NCI-H526 treated with DMSO at 0.1 percent for 48 hours (cell line): ENCODE measurements at places on chromosomes 1 and 21.

DNA sequence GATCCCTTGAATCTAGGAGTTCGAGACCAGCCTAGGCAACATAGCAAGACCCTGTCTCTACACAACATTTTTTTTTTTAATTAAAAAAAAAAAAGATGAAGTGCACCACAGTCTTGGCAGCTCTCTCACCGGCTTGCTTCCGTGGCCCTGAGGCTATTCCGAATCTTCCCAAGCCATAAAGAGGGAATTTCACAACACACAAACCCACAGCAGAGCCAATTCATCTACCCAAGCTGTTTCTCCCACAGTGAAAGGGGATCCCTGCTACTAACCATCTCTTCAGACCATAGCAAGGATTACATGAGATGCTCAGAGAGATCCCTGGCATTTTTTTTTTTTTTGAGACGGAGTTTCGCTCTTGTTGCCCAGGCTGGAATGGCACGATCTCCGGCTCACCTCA, 8.3 kb upstream of the CHD5 start:
- DNase-seq: no peak

DNA sequence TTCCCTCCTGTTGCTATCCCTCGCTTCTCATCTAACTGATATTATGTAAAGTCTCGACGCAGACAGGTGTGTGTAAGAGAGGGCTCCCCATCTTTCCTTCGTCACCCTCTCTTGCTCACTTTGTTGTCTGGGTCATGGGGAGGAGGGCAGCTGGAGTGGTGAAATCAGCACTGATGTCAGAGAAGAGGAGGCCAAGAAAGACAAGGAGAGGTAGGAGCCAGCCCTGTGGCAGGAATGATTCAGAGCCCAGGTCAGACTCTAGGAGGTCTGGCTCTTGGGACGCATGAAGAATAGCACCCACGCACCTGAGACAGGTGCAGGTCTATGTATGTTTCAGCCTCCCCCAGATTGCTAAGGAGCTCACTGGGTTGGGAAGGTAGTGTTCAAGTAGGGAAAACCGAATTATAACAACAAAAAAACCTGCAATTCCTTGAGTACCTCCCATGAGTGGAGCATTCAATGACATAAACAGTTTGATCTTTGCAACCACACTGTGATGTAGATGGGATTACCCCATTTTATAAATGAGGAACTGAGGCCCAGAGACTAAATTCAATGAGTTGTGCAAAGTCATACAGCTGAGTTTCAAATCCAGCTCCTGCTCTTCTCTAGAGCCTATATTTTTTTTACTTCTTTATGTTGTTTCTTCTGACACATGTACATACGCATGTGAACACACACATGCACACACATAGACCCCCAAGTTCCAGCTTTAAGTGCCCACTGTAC, 10.4 kb downstream of the NUAK2 start:
- no peak for DNase-seq

DNA sequence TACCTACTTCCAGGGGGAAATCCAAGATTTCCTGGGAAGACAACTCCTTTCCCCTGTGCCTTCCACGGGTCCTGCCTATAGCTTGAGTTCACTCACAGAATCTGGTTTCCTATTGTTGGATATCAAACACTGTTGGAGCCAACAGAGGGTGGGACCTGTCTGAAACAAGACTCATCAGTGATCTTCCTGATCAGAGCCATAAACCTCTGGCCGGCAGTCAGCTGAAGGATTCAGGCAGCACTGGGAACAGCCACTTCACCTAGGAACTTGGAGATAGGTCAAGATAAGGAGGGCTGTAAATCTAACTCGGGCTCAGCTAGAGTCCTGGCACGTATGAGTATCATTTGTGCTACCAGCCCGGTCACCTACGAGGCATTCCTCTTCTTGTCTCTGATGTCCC, 23.3 kb downstream of the SH3BP5L start:
- no peak for DNase-seq

DNA sequence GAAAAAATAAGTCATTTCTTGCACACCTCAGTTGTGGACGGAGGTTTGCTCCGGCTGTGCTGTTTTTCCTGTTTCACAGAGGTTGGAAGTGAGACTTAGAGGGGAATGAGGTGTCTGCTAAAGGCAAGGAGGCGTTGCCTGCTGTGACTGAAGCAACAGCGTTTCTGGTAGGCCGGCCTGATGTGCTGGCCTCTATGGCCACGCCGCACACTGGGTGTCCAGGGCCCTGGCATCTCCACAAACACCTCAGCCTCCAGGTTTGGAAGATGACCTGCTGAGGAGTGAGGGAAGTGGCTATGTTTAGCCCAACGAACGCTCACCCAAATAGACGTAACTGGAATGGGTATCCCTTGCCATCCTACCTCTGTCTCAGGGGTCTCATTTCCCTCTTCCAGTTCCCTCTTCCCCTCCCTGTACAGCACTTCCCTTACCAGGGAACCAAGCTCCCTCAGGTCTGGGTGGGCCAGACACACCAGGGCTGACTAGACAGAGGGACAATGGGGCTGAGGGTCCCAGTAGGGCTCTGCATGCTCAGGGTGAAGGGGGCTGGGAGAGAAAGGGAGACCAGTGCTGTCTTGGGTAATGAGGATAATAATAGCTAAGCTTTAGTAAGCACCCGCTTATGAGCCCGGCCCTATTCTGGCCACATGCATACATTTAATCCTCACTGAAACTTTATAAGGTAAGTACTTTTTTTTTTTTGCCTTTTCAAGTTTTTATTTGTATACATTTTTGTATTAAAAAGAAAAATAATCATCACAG, 11.9 kb downstream of the CACNA1S start:
- no peak for DNase-seq

DNA sequence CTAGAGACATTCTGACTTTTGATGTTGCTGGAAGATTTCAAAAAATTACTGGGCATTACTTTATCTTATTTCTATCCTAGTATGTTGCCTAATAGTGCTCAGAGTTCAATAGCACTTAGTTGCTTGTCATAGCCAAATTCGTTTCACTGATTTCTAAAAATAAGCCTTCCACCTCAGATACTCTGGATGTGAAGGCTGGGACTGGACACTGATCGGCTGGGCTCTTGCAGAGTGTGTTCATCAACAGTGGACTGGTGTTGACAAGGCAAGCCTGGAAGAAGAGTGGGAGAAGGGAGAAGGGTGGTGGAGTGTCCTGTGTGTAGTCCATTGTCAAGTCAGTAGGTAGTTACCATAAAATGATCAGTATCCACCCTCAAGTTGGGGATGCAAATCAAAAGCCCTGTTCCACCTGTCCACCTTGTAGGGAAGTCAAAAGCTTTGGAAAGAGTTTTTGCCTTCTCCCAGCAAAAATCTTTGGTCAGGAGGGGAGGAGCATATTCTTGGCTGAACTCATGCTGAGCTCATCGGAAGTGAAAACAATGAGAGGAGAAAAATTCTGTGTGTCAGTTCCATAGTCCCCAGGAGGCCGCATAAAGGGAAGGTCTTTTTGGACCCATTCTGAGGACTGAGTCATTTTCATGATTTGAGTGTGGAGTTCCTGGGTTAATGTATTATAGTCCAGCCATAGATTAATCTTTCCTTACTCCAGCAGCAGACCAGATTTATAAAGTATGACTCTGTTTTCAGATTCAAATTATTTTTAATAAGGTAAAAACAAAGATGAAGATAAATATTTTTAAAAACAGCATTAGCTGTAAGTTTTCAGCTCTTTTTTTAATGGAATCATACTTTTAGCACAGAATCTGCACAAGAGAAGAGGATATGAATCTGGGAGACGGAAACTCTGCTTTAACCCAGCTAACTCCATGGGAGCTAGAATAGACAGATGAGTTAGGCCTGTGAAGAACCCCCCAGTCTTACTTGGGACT, 99.5 kb upstream of the BMP8A start:
- DNase-seq: no peak

DNA sequence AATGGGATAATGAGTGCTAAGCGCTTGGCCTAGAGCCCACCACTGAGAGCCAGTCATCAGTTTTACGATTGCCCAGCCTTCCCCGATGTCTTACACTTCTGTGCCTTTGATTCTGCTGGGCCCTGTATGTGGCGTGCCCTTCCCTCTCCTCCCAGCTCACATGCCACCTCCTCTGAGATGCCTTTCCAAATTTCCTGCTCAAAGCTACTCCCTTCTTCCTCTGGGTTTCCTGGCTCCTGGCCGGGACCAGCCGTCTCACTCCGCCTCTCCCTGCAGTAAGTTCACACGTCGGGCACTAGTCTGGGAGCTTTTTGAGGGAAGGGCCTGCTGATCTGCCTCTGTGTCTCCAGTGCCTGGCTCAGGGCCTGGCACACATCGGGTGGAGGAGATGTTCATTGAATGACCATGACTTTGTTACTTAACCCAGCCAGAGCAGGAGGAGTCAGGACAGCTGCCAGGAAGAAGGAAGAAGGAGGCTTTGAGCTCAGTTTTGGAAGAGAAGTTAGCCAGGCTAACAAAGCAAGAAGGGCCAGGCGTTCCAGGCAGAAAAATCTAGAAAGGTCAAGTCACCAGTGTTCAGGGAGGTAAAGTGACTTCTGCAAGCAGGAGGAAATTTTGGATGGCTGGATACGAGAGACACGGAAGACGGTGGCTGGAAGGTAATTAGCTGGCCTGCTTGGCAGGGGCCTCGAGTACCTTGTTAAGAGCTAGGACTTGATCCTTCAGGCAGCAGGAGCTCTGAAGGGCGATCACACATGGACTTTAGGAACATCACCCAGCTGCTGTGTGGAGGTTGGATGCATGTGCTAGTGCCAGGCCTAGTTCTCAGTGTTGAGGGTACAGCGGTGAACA, 63.6 kb downstream of the EPHB2 start:
- DNase-seq: no peak

DNA sequence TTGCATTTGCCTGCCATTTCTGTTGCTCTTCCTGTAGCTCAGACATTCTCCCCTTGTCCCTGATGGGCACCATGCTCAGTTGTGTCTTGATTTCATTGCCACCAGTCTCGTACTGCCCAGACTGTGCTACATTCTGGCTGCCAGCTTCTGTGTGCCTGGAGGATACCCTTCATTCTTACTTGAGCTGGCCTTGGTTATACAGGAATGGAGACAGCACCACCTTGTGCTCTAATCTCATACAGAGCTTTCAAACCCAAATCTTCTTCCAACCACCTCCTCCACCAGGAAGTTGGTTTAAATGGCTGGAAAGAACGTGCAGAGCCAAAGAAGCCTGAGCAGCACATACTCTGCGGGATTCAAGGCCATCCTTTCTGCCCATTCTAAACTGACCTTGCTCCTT, 165.3 kb downstream of the SLC35F3 start:
- DNase-seq: no peak

- DNase-seq: no peak
Measured at GRCh38 chr1:59499273-59499942, 202.5 kb downstream of the FGGY start.

DNA sequence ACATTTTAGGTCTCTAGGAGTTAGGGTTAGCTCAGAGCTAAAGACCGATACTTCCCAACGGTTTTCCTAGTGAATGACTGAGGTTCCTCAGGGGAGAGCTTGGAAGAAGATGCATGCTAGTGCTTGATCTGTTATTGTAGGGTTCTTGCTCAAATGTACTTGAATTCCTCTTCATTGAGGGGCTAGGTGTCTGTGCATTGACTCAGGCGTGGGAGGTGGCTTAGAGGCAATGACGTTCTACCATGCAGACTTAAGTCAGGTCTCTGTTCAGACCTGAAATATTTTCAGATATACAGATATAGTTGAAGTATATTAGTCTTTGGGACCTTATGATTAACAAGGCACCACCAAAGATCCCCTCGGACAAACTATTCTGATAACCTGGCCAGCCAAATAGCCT, 23.5 kb downstream of the S100A10 start:
- DNase-seq: no peak

DNA sequence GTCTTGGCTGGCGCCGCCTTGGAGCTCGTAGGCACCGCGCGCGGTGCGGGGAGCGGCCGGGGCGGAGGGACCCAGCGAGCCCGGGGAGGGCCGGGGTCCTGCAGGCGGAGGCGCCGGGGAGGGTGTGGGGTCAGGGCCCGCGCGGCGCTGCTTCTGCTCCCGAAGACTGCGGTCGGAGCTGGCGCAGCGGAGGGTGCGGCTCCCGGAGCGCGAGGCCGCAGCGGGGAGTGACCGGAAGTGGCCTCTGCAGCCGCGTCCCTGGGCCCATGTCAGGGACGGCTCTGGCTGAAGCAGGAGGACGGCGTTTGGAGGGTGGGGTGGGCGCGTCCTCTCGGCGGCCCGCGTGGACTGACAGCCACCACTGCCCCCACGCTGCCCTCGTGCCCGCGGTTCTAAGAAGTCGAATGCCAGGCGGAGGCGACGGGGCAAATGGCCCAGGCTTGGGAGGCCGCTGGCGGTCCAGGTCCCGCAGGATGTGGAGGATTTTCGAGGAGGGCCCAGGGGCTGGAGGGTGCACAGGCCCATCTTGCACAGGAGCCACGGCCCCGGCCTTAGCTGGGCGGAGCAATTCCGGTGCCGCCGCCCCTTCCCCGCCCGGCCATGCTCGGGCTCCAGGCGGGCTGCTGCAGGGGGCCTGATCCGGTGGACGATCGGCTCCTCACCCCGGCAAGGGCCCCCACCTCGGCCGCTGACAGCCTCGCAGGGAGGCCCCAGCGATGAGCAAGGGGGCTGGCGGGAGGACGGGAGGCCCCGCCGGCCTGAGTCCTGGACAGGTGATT, 7.7 kb upstream of the ZNF669 start:
- no peak for DNase-seq

DNA sequence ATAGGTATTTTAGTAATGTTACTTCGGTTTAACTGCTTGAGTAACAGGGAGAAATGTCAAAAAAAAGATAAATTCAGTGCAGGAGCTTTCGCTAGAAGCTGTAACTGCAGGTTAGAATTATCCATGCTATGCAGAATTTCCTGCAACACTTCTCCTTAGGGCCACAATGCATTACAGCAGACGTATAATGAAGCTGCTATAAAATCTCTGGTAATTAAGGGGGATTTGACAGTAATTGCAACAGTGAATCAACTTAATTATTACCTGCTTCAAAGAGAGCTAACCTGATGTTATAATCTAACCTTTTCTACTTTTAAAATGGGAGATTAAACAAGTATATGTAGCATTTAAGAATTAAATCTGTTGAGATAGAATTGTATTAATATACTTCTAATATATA, 92.6 kb downstream of the ATG4C start:
- no peak for DNase-seq

- no peak for DNase-seq
Measured at GRCh38 chr1:74505928-74506710, 6.3 kb downstream of the LRRC53 start.

GRCh38 chr1:178262120-178262500, 168.2 kb downstream of the RASAL2 start:
- no peak for DNase-seq

DNA sequence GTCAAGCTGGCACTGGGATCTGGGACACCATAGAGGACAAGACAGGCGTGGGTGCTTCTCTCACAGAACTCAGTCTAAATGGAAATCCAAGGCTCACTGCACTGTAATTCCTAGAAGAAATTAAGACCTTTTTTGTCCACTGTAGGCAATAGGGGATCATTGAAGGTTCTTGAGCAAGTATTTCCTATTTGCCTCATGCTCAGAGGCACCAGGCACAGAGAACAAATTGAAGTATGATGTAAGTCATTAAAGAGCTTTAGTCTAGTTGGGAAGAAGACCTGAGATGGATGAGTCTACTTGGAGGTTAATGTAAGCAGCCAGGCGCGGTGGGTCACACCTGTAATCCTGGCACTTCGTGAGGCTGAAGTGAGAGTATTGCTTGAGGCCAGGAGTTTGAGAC, 34.6 kb downstream of the EIF2D start:
- no peak for DNase-seq
